Activated CD4-positive, alpha-beta T cell treated with anti-CD3 and anti-CD28 coated beads, Interleukin-2, Interleukin-6, amounts not matched to agents 100 ng/mL and 50 ng/mL, durations not matched to agents 16 hours and 8 hours (primary cell): ENCODE measurements at places on chromosomes 12 and 14.

DNA sequence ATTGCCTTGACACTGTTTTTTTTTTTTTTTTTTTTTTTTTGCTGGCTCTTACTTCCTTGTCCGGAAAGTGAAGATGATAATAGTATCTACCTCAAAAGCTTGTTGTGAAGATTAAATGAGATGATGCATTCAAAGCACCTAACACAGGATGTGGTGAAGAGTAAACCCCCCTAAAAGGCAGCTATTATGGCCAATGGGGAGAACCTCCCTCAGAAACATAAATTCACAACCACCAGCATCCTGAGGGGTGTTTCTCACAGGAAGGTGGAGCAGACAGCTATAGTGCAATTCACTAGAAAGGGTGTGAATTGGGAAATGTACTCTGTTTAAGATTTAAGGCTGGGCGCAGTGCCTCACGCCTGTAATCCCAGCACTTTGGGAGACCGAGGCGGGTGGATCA, 85.4 kb upstream of the CRY1 start:
- DNase-seq, result no peak

- DNase-seq, result no peak
Observed at GRCh38 chr12:57154804-57155434, 7.5 kb upstream of the LRP1-AS start.

DNA sequence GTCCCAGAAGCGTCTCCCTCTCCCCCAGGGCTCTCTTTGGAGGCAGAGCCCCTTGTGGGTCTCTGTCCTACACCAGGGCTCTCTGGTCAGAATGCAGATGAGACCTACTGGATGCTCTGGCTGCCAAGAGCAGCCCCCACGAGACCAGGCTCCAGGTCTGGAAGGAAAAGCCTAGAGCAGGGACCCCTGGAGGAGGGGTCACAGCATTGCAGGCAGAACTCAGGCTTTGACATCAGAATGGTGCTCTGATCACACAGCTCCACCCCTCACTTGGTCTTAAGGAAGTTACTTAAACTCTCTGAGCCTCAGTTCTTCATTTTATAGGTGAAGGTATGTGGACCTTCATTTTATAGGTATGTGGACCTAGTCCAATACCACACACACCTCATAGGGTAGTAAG, 83.1 kb downstream of the ARL6IP4 start:
- peak; percentile 21 for DNase-seq

DNA sequence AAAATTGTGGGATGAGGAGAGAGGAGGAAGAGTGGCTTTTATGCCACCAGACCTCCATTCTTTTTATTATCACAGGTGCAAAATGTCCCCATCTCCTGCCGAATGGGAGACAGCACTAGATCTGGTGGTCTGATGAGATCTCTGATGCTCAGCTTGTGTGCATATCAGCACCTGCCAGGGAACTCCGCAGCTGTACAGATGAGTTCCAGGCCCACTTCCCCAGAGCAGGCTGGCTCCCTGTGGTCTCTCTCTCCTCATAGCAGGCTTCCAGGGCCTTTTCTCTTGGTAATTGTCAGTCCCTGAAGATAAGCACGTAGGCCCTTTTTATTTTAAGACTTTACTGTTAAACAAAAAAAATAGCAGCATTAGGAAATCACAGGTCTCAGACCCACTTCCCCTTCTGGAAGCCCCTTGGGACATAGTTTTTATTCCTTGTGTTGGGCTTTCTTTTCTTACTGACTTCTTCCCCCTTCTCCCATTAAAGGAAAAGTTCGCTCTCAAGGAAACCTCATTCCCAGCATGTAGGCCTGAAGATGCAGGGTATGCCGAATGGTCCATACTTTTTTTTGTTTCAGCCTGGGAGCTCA, 4.5 kb upstream of the TBC1D30 start:
- no peak for DNase-seq

- DNase-seq, result no peak
Observed at GRCh38 chr12:12533238-12533829, 29.3 kb downstream of the DUSP16 start.
